Activated T-helper 2 cell treated with anti-CD3 and anti-CD28 coated beads, Interferon-gamma antibody, Interleukin-2, Interleukin-4, amounts not matched to agents 10 μg/mL and 5 μg/mL and 100 μg/mL, durations not matched to agents 14 hours and 24 hours and 36 hours (primary cell): ENCODE measurements at places on chromosomes 5 and 9.

- DNase-seq = no peak
- H3K4me3 ChIP-seq = no peak overlapping the region
- H3K4me1 ChIP-seq = no peaks in the 10 kb centered on the region
Measured at GRCh38 chr9:108021096-108021710, 531.6 kb upstream of the KLF4 start.

GRCh38 chr5:77560677-77561263 is 68.7 kb upstream of the WDR41 start:
- H3K27ac ChIP-seq = no peak overlapping the region
- H3K36me3 ChIP-seq = no peaks in the 10 kb centered on the region
- peaks cover 13% of the 10 kb centered on the region for H3K27me3 ChIP-seq
- H3K4me1 ChIP-seq = no peaks in the 10 kb centered on the region

- DNase-seq = no peak
- no peak overlapping the region for H3K27ac ChIP-seq
- peaks cover 3% of the 10 kb centered on the region for H3K36me3 ChIP-seq
Measured at GRCh38 chr5:35687961-35688360, 70.3 kb downstream of the SPEF2 start.

DNA sequence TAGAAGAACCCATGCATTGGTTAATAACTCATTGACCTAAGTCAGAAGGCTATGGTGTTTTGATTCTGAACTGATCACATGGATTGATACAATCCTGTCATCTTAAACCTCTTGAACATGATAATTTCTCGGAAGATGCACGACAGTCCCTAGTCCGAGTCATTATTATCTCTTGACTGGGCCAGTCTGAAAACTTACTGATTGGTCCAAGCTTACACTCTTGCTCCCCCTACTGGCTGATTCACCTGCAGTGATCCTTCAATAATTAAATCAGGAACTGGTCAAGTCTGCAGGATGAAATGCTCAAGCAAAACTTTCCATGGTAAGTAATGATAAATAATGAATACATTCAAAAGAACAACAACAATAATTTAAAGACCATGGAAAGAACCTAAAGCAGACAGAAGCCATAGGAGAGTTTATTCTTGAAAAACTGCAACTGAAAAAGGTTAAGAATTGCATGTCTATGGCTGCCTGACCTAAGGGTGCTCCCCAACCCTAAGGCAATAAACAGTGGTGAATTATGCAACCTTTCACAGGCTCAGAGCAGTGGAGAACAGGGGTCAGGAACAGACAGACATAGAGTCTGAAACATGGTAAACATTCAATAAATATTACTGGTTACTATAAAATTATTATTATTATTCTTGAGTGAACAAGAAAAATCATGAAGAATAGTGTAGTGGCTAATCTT is 79.3 kb downstream of the BRINP1 start:
- no peaks in the 10 kb centered on the region for H3K36me3 ChIP-seq
- no peaks in the 10 kb centered on the region for H3K27me3 ChIP-seq
- DNase-seq = no peak
- no peak overlapping the region for H3K4me3 ChIP-seq
- H3K27ac ChIP-seq = no peak overlapping the region
- no peaks in the 10 kb centered on the region for H3K4me1 ChIP-seq

GRCh38 chr5:127227881-127228280 is 62.7 kb upstream of the MEGF10 start:
- H3K4me3 ChIP-seq = no peak overlapping the region
- H3K27me3 ChIP-seq = peaks cover 12% of the 10 kb centered on the region
- H3K4me1 ChIP-seq = peaks cover 8% of the 10 kb centered on the region
